ENCODE measurements at places on chromosomes 6 and 20. TPM values are rescaled to one million over a fixed set of nuclear protein-coding genes. Genes with fewer than 3 reads are reported as not detected.

The ARMH2 gene
- not detected for total RNA-seq

The PRICKLE4 gene
- 4.5 TPM for total RNA-seq

The MAP3K5 gene
- total RNA-seq = 8.3 TPM

DNA sequence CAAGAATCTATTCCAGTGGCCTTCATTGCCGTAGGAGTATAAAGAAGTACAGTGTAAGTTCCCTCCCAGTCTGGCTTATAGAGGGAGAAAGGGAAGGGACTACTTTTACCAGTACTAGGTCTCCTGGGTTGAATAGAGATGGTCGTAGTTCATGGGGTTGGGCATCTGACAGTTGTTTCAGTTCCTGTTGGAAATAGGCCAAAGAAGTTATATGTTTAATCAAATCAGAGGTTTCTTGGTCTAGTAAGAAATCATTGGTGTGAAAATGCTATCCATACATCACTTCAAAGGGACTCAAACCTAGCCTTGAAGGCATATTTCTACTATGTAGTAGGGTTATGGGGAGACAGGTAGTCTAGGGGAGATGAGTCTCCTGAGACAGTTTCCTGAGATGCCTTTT, 45.6 kb upstream of the MAN1A1 start:
- H3K36me3 ChIP-seq = peaks cover 5% of the 10 kb centered on the region
- no peaks in the 10 kb centered on the region for H3K4me1 ChIP-seq
- no peak overlapping the region for H3K4me3 ChIP-seq
- no peak overlapping the region for H3K27ac ChIP-seq

DNA sequence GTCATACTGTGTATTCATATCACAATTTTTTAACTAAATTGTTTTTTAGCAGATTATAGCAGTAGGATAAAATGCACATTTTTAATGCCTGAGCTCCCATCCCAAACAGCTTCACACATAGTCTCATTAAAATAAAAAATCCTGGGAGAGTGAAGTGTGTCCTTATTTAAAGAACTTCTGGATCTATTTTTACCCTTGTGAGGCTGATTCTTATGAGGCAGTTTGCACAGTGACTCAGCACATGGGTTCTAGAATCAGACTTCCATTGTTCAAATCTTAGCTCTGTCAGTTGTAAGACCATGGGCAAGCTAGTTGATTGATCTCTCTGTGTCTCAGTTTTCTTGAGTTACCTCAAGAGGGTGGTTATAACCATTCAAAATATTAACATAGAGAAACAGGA, 72.3 kb downstream of the MACROD2 start:
- no peak for DNase-seq
- H3K27me3 ChIP-seq = no peaks in the 10 kb centered on the region
- H3K4me3 ChIP-seq = no peak overlapping the region
- H3K4me1 ChIP-seq = no peaks in the 10 kb centered on the region
- H3K27ac ChIP-seq = no peak overlapping the region

- no peaks in the 10 kb centered on the region for H3K27me3 ChIP-seq
- H3K4me1 ChIP-seq = peaks cover 53% of the 10 kb centered on the region
- peak overlapping the region; percentile 55 for H3K27ac ChIP-seq
- peaks cover 36% of the 10 kb centered on the region for H3K36me3 ChIP-seq
Observed at GRCh38 chr6:36598326-36598725, 4.2 kb downstream of the SRSF3 start.
